ENCODE measurements at places on chromosomes 1 and 21. TPM values are rescaled to one million over a fixed set of nuclear protein-coding genes. Genes with fewer than 3 reads are reported as not detected.
A peak's percentile ranks its signal among the peaks of the same experiment; 100 is the strongest.

The GBP6 gene
- total RNA-seq: not detected

The CRNN gene
- total RNA-seq: not detected

The LIN28A gene
- total RNA-seq: not detected

The LAD1 gene
- 44.7 TPM for total RNA-seq

The ALG14 gene
- total RNA-seq: 5.9 TPM

The OR2T35 gene
- not detected for total RNA-seq

The S100A3 gene
- total RNA-seq: 0.70 TPM

DNA sequence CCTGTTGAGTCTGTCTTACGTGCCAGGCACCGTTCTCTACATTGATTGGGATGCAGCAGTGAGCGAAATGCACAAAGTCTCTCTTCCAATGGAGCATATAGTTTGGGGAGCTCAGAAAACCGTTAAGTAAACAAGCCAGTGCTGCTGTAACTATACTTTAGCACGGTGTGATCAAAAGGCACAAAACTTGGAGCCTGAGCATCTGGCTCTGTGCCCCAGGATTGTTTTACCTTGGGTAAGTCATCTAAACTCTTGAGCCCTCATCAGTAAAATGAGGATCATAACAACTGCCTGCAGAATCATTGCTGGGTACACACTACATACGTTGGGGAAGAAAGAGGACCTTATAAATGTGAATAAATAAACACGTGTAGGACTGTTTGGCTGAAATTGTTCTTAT is 1.8 kb downstream of the HHIPL2 start:
- DNase-seq: no peak

- no peak for DNase-seq
Observed at GRCh38 chr1:83697961-83698360, 301.0 kb downstream of the TTLL7 start.

DNA sequence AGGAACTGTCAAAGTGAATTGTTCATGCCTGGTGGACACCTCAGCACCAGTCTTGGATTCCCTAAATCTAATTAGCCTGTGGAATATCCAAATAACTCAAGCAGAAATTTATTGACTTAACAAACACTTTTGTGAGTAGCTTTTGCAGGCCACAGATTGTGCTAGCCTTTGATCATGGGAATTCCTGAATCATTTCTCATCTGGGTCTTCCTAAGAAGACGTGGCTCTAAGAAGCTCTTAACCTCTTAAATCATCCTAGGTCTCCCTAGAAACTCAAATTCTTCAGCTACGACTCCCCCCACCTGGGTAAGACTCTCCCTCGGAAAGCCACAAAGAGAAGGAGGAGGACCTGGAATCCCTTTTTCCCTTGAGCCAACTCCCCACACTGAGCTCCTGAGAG is 53.8 kb upstream of the PSEN2 start:
- DNase-seq: no peak

GRCh38 chr21:33712022-33712803 is 69.9 kb downstream of the ITSN1 start:
- no peak for DNase-seq

GRCh38 chr1:248776991-248777390 is 21.4 kb upstream of the LYPD8 start:
- no peak for DNase-seq

DNA sequence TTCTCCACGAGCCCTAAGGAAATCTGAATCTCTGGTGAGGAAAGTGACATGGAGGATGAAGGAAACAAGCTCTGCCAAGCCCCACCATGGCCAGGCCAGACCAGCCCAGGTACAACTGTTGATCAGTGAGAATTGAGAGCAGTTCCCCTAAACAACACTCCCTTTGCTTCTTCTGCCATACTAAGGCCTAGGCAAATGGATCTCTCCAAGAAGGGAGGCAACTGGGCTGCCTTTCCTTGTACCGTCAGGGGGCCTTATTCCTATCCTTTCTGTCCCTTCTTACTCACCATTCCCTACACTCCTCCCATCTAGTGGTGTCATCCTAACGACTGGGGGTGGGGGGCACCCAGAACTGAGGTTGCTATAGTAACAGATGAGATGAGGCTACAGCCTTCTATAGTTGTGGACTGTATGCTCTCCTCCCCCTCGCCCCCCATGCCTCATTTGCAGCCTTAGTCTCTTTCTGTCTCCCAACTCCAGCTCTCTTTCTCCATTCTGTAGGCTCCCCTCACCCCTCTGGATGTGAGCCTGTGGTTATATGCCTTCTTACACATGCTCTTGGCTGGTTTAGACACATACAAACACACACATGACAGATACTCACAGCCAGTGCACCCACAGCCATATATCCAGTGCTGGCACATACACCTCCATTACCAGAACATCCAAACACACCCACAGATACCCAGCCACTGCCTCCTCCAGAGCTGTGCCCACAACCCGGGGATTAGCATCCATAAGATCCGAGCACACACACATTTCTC is 3.6 kb downstream of the PEA15 start:
- no peak for DNase-seq

DNA sequence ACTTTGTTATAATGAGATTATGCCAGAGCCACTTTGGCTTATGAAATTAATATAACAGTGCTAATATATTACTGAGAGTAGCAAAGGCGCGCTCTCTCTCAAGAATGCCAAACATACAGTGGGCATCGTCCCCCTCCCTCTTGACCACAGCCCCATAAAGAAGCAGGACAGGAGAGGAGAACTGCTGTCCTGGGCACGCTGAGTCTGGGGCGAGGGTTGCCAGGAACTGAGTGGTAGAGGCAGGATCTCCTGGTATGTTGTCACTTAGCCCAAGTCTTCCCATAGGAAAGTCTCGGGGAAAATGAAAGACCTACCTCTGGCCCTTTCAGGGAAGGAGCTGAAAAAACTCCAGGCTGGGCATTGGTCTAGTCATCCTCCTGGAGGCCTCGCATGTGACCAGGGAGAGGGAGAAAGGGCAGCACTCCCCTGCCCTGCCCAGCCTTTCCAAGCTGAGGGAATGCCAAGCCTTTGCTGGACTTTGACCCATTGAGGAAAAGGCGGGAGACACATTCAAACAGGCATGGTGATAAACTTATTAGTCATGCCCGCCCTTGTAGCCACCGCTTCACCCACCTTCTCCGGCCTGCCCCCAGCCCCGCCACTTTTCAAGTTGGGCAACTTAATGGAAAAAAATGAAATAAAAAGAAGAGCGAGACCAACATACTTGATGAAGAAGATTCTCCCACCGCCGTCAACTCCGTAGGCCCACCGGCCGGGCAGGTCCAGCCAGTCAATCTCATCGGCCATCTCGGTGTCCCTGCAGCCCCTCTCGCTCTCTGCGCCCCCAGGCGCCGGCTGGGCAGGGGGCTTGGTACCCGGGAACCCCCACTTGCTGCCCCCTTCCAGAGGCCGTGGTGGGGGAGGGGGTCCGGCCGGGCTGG is 17.4 kb upstream of the PLEKHA6 start:
- DNase-seq: peak; percentile 75

GRCh38 chr1:153793973-153794615 is 18.9 kb downstream of the SLC27A3 start:
- no peak for DNase-seq

DNA sequence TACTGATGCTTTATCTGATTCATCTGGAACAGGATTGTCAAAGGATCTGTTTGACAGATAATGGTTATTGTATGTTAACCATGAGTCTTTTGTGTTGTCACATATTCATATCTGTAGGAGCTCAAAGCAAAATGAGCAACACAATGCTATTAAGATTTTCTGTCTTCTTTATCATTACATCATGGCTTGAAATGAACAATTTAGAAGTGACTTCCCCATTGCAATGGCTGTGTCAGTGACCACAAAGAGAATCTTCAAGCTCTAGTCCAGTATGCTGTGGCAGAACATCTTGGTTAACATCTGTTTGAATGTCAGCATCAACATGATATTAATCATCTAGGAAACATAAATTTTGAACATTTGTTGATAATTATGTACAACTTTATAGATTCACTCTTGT is 1148.5 kb downstream of the PLA2G4A start:
- DNase-seq: no peak

GRCh38 chr1:15046487-15047165 is 106.9 kb upstream of the TMEM51 start:
- peak; percentile 70 for DNase-seq

DNA sequence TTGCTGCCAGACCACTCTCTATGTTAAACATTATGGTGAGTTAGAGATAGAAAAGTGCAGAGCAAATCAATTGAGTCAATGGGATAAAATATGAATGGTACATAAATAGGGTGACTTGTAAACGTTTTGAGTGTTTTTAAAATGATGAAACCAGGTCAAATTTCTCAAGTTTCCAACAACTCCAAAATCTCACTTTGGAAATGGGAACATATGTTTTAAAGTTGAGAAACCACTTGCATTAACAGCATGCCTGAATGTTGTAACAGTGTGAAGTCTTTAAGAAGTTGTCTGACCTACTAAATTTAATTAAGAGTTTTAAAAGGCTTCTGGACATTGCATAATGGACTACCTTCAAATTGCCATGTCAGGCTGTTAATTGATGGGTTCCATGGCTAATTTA is 33.6 kb upstream of the RAVER2 start:
- no peak for DNase-seq

- no peak for DNase-seq
Observed at GRCh38 chr1:153957744-153958110, 685 bp downstream of the CRTC2 start.

- DNase-seq: no peak
Observed at GRCh38 chr1:45804669-45804969, 1.2 kb downstream of the MAST2 start.

DNA sequence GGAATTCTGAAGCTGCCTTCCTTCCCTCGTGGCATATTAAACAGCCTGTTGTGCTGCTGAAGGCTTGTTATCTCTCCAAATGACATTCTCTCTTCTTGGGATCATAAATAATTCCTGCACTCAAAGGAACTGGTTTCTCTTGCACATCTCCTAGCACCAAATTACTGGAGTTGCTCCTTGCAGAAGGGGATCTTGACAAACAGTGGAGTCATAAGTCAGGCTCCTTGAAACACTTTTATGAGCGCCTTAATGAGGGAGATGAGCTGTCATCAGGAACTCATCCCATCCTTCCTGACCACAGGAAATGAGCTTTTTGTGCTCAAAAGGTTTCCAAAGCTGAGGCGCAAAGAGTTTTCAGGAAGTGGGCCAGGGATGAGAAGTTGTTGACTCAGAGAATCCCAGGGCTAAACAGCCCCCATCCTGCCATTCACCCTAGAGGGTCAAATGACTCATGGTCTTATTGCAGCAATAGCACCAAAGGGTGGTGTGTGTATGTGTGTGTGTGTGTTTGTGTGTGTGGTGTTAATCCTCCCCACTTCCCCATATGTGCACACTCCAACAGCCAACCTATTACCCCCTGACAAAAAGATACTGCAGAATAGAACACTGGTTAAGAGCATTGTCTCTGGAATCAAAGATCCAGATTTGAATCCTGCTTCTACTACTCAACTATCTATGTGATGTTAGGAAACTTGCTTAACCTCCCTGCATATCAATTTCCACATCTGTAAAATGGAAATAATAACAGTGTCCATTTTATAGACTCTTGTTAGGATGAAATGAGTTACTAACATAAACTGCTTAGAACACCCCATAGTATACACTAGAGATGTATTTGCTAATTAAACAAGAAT is 2.8 kb upstream of the PHC2 start:
- peak; percentile 45 for DNase-seq
